ENCODE measurements at places on chromosomes 1 and 21.

DNA sequence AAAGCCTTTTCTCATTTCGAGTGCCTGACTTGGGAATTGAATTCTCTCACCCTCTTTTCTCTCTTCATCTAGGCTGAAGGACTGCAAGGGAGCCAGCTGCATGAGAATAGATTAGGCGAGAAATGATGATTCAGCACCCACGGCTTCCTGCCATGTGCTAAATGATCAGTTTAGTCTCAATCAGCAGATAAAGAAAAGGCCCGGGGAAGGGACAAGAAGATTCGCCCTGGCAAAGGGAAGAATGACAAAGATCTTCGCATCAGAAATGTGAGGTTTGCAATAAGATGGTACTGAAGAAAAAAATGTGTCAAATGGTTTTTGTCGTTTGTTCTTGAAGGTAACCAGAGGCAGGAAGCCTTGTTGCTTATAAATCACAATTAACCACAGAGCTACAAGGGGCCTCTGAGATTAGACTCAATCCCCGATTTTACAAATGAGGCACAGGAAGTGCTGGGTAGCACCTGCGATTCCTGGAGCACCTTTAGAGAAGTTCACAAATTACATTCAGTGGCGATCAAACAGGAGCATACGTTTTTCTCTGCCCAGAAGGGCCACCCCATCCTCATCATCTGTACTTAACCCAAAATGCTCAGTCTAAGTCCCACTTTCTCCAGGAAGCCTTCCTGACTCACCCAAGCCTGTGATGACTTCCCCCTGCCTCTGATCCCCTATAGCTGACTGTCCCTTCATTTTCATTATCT is 183.4 kb downstream of the ZNF281 start:
- no peak for DNase-seq

- DNase-seq: no peak
These were observed 11.2 kb downstream of the OR2W3 start for GRCh38 chr1:247906504-247907047.

- DNase-seq: no peak
These were observed 80.8 kb downstream of the DOP1B start for GRCh38 chr21:36237441-36237840.

- DNase-seq: no peak
These were observed 99.1 kb downstream of the JAK1 start for GRCh38 chr1:64867266-64867665.

GRCh38 chr1:41053316-41053715 is 31.8 kb upstream of the SLFNL1 start:
- no peak for DNase-seq

- DNase-seq: no peak
These were observed 116.2 kb downstream of the HMCN1 start for GRCh38 chr1:185850366-185850765.

- DNase-seq: no peak
These were observed 37.6 kb upstream of the GORAB start for GRCh38 chr1:170494369-170494768.

DNA sequence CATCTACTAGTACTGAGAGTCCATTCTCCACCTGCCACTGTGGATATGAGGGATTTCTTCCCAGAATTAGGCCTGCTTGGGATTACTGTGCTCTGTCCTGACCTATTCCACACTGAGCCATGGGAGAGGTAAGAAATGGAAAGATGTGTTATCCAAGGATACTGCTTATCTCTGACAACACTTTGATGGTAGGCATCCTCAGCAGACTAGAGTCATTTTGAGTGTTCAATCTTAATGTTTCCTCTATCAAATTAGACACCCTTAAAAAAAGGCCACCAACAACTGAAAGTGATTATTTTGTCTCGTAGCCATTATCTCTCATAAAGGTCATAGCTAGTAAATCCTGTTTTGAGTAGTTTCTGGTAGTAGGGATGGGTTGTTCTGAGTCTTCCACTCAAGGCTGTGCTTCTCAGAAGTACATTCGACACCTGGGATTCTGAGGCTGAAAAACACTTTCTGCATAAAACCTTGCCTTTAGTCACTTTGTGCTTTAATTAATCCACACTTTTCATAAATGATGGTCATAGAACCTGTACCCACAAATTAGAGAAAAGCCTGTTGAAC is 8.8 kb downstream of the ATPAF1 start:
- DNase-seq: no peak

DNA sequence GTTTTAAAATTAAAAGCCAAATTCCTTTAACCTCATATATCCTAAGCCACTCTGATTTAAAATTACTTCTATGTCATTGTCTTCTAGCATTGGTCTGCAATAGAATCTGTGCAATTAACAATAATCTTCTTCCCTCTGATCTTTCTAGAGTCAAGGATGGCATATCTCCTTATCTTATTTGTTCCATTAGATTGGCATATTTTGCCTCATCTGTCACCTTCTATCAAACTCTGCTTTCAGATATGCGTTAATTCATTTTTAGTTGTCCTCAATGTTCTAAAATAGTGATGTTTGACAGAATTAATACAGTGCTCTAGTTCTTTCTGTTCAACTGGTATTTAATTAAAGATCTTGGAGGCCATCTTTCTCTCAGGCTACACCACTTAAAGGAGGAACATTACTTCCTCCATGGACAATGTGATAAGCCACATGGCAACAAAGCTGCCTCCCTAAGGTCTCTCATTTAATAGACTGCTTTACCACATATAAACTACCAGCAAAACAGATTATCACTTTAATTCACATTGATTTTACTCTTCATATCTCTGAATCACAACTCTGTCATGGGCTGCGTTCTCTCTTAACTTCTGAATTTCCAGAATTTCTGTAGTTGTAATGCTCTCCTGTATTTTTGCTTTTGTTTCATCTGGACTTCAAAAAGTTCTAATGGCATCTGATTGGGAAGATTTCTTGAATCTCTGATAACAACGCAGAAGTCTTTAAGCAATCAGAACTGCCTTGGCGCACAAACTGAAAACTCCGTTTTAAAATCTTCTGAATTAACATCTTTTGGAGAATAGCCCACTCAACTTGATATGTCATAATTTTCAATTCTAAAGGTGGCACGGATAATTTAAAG is 2.8 kb downstream of the NRIP1 start:
- no peak for DNase-seq

DNA sequence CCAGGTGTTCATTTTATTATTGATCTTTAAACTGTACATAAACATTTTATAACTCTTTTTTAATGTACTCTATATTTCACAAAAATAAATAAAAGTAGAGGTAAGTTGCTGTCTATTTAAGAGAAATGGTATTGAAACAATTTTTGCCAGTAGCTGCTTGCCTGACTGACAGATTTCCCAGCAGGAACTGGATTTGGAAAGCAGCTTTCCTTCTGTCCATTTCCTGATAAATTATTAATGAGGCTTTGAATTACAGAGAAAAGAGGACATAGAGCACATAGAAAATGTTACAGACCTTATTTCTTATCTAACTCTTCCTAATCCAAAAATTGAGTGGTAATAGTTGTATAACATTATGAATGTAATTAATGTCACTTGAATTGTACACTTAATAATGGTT is 79.7 kb upstream of the BCL10 start:
- no peak for DNase-seq

- no peak for DNase-seq
These were observed 119.9 kb downstream of the ACBD6 start for GRCh38 chr1:180382326-180383115.

GRCh38 chr1:167453123-167453522 is 65.2 kb downstream of the CD247 start:
- no peak for DNase-seq

- no peak for DNase-seq
These were observed 67.0 kb downstream of the EIF2B3 start for GRCh38 chr1:44919400-44919799.

DNA sequence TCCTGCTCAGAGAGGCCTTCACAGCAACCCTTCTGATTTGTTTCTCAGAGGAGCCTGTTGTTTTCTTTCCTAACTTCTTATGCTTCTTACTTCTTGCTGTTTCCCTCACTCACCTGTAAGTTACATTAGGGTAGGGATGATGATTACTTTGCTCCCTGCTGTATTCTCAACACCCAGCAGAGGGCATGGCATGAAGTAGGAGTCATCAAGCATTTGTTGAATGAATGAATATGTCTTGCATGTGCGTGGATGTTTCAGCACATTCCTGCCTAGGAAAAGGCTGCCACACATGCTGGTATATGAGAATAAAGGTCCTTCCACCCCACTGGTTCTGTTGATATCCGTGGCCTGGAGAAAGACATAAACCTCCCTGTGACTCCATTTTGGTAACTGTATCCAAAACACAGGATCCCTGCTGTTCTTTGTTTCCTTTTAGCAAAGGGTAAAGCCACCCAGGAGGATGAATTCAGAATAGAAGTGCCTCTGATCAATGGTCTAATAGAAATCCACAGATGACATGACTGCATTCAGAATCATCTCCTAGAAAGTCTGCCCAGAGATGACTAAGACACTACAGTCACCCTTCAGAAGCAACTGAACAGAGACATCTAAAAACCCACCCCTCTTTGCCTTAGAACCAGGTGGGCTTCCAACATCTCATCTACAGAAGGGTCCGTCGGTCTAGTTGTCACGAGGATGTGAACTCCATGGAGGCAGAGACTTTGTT is 168.8 kb downstream of the ZSCAN20 start:
- no peak for DNase-seq

GRCh38 chr1:231604276-231604621 is 22.3 kb upstream of the DISC1 start:
- no peak for DNase-seq

- DNase-seq: no peak
These were observed 165.4 kb upstream of the ADAMTS5 start for GRCh38 chr21:27132266-27132665.

DNA sequence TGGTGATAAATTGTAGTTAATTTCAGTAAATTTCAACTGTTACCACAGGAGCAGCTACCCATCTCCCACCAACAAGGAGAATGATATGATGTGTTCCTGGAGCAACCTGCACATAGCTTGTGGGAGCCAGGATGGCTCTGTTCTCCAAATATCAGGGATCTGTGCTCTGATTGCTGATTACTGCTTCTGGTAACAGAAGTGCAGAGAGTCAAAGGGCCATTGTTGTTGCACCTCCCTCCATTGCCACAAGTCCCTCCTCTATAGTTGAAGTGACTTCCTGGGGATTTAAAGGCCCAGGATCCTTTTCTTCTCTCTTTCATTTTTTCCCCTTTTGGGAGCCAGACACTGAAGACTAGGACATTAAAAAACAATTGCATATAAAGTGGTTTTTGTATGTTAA is 51.6 kb upstream of the HPDL start:
- DNase-seq: no peak

GRCh38 chr1:112402682-112403643 is 6.9 kb downstream of the CTTNBP2NL start:
- no peak for DNase-seq

DNA sequence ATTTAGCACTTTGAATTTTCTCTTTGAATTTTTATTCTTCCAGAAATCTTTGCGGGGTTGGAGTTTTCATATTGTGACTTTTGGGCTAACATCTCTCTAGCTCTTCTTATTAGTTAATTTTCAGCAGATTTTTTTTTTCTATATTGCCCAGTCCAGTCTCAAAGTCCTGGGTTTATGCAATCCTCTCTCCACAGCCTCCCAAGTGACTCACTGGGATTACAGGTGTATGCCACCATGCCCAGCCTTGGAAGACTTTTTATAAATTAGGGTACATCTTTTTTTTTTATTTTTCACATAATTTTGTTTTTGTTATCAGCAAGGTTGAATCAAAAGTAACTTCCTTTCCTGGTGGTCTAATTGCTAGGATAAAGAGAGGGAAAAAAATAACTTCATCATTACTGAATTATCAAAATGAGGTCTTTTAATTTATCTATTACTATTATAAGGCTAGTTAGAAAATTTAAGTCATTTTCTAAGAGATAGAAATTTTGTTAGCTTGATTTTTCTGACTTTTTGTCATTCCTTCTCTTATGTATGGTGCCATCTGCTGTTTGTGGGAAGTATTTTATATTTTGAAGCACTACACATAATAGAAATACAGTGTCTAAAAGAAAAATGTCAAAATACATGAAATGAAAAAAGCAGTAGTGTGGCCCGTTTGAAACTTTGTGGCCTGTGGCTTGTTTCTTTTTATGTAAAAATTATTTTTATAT is 273.4 kb upstream of the CACYBP start:
- no peak for DNase-seq

DNA sequence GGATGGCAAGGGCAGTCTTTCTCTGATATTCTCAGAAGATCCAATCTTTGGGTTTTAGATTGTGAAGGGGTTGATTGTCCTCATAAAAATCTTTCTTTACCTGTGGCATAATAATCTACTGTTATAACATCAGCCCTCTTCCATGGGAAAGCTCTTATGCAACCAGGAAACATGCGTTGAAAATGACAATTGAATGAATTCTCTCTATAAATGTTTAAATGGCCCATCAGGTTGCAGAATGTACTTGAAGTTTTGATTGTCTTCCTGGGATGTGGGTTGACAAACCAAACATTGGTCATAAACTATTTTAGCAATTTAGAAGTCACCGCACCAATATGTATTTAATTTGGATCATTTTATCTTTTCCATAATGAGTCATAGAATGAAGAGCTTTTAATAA is 31.7 kb upstream of the ITLN1 start:
- DNase-seq: no peak

GRCh38 chr1:37479255-37480124 is 5.1 kb downstream of the ZC3H12A start:
- DNase-seq: peak; percentile 85

- no peak for DNase-seq
These were observed 199.1 kb upstream of the TMPRSS15 start for GRCh38 chr21:18602711-18603110.

DNA sequence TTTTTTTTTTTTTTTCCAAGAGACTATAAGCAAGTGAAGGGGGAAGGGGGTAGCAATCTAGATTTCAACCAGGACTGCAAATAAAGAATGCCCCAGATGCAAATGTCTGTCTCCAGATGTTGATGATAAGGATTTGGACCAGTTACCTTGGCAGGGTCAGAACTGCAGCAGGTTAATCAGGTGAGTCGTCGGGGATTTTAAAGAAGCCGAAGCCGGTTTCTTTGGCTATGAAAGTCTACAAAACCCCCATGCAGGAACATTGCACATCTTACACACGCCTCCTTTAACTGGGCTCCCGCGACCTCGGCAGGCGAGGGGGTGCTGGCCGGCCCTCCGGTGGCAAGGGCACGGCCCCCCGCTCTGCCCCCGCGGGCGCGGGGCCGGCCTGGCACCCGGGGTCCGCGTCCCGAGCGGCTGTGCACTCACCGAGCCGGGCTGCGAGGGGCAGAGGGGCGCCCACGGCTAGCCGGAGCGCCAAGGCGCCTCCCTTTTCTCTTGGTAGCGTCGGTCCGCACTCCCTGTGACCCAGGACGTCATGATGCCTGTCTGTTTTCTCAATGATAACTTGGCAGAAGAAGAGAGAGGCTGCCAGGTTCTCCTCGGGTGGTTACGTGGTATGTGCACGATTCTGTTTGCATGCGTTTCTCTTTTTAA is 366.3 kb upstream of the ESRRG start:
- no peak for DNase-seq

GRCh38 chr1:226626577-226626956 is 78.0 kb downstream of the STUM start:
- no peak for DNase-seq

Data from esophagus squamous epithelium (tissue), 5 donors.